ENCODE measurements at places on chromosomes 6 and 20. TPM values are rescaled to one million over a fixed set of nuclear protein-coding genes. Genes with fewer than 3 reads are reported as not detected.

- peaks cover 21% of the 10 kb centered on the region for H3K27me3 ChIP-seq
- no peak overlapping the region for H3K27ac ChIP-seq
- peak overlapping the region; percentile 89 for H3K4me3 ChIP-seq
- peak; percentile 38 for DNase-seq
- peaks cover 4% of the 10 kb centered on the region for H3K36me3 ChIP-seq
Observed at GRCh38 chr20:2822073-2822472, 5.9 kb downstream of the TMEM239 start.

- no peak overlapping the region for H3K27ac ChIP-seq
- H3K4me1 ChIP-seq, result peaks cover 6% of the 10 kb centered on the region
- H3K27me3 ChIP-seq, result peaks cover 40% of the 10 kb centered on the region
- no peaks in the 10 kb centered on the region for H3K36me3 ChIP-seq
- no peak overlapping the region for H3K4me3 ChIP-seq
Observed at GRCh38 chr6:63347599-63347998, 27.8 kb upstream of the LGSN start.

DNA sequence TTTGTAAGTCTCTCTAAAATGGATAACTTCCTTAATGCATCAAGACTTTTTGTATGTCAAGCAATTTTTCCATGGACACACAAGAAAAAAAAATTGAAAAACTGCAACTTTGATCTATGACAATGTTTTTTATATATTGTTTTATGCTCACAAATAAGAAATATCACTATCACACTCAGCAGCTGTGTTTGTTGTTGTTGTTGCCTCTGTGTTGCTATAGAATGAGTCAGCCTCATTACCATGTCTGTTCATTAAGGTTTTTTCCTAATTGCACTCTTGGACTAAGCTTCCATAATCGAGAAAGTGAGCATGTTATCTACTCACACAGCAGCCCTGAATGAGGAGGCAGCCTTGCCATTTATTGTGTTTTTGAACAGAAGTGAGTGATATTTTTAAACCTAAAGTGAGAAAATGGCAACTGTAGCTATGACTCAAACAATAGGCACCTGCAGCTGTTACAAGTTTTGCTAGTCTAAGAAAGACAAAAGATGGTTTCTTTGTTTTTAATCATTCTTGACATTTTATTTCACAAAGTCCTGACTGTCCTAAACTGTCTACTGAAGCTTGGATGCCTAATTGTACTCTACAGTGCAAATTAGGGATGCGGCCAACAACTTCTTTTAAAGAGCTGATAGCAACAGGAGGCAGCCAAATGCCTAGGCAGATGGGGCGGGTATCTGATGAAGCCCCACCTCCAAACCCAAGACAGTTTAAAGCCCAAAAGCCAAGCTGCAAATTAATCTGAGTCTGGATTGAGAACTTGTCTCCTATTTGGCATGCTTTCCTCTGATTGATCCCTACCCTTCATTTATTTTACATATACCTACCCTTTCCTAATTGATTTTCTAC is 77.9 kb upstream of the DOK5 start:
- H3K4me3 ChIP-seq, result no peak overlapping the region
- DNase-seq, result no peak
- no peaks in the 10 kb centered on the region for H3K36me3 ChIP-seq
- H3K4me1 ChIP-seq, result no peaks in the 10 kb centered on the region

DNA sequence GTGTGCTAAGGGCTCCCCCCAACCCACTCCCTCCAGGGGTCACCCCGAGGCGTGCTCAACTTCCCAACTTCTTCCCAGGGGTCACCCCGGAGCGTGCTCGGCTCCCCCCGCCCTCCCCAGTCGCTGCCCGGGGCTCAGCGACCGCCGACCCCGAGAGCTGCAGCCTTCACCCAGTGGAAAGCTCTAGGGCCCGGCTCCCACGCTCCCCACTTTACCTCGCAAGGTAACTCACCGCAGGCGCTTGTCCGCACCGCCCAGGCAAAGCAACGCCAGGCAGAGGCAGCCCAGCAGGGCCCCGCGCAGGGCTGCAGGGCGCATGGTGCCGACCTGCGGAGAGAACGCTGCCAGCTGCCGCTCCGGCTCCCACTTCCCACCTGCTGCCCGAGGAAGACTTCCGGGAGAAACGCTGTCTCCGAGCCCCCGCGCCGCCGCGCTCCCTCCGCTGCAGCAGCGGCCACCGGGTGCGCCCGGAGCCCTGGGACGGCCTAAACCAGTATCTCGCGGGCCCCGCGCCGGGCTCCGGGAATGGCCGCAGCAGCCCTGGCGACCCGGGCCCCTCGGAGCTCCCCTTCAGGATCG is 396 bp downstream of the RNASET2 start:
- DNase-seq, result no peak
- no peaks in the 10 kb centered on the region for H3K36me3 ChIP-seq
- H3K4me3 ChIP-seq, result peak overlapping the region; percentile 96
- H3K27me3 ChIP-seq, result no peaks in the 10 kb centered on the region
- H3K4me1 ChIP-seq, result peaks cover 74% of the 10 kb centered on the region
- peak overlapping the region; percentile 100 for H3K27ac ChIP-seq

GRCh38 chr6:143673669-143674068 is 4.1 kb upstream of the PHACTR2 start:
- no peak overlapping the region for H3K27ac ChIP-seq
- no peaks in the 10 kb centered on the region for H3K36me3 ChIP-seq
- peaks cover 23% of the 10 kb centered on the region for H3K4me1 ChIP-seq
- no peak overlapping the region for H3K4me3 ChIP-seq
- H3K27me3 ChIP-seq, result no peaks in the 10 kb centered on the region

DNA sequence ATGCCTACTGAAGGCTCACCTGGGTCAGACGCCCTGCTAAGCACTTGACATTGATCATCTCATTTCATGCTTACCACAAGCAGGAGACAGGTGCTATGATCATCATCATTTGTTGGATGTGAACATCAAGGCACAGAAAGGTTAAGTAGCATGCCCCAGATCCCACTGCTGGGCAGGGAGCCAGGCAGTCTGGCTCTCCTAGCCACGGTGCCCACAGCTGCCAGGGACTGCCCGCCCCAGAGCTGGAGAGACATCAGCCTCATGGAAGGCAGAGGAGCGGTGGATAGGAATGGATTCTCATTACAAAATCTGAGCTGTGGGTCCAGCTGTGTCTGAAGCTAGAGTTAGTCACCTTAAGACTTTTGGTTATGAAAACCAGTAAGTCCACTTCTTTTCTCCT is 3.6 kb downstream of the SULF2 start:
- H3K4me3 ChIP-seq, result no peak overlapping the region
- no peak overlapping the region for H3K27ac ChIP-seq
- DNase-seq, result no peak
- peaks cover 5% of the 10 kb centered on the region for H3K36me3 ChIP-seq

The PTPRA gene
- 76.5 TPM for total RNA-seq
